Neuronal stem cell (in vitro differentiated cells): ENCODE measurements at places on chromosomes 1 and 21.

- no peak overlapping the region for H3K27ac ChIP-seq
- H3K4me3 ChIP-seq: no peak overlapping the region
- no peak for DNase-seq
- peaks cover 3% of the 10 kb centered on the region for H3K4me1 ChIP-seq
- no peaks in the 10 kb centered on the region for H3K27me3 ChIP-seq
Measured at GRCh38 chr21:39630191-39630591, 17.5 kb downstream of the B3GALT5 start.

DNA sequence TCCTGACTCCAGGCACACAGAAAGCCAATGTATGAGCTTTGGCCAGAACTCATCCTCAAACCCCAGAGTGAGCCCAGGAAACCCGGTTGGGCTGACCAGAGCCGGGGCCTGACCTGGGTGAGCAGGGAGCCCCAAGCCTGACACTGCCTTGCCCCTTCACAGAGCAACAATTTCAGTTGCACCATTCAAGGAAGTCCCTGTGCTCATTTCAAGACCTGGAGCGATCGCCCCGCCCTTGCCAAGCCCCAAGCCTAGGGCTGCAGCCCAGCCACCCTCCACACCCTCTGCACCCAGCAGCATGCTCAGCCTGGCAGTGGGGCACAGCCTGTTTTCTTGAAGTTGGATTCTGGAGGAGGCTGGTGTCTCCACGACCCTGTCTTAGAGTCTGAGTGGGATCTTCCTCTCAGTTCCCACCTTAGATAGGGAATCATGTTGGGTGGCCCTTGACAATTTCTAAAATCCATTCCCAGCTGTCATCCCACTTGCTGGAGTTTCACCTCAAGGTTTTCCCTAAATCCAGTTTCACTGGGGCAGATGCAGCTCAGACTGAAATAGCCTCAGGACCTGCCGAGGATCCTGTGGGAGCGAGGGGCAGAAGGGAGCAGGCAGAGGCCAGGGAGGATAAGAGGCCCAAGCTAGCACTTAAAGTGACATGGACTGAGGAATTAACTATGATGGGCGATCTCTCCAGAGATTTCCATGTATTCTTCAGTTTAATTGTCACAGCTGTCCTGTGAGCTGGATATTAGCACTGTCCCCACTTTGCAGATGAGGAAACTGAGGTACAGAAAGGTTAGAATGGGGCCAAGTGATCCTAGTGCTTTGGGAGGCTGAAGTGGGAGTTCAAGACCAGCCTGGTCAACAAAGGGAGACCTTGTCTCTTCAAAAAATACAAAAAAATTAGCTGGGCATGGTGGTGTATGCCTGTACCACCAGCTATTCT lies 2.5 kb downstream of the NBL1 start:
- no peaks in the 10 kb centered on the region for H3K36me3 ChIP-seq
- no peak for DNase-seq
- H3K4me3 ChIP-seq: no peak overlapping the region
- H3K27me3 ChIP-seq: peaks cover 3% of the 10 kb centered on the region
- no peak overlapping the region for H3K27ac ChIP-seq
- H3K4me1 ChIP-seq: peaks cover 8% of the 10 kb centered on the region

DNA sequence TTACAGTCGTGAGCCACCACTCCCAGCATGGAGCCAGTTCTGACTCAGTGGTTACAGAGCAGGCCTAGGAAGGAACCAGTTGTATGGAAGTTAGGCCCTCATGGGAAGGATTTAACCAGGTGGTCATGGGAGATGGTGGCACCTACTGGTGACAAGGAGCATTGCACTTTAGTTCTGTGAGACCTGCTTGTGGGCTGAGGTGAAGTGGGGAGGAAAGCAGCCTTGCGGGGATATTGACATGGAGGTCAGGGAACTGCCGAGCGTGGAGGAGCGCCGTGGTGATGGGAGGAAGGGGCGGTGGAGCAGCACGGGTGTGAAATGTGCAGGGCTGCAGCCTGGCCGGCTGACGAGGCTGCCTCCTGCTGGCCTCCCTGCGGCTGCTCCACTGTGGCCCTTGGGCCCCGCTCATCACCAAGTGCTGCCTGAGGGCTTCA lies 100.4 kb downstream of the GALNT2 start:
- H3K4me3 ChIP-seq: peak overlapping the region; percentile 41
- H3K27ac ChIP-seq: no peak overlapping the region
- no peaks in the 10 kb centered on the region for H3K36me3 ChIP-seq
- H3K27me3 ChIP-seq: no peaks in the 10 kb centered on the region
- DNase-seq: no peak

- no peaks in the 10 kb centered on the region for H3K27me3 ChIP-seq
- no peak overlapping the region for H3K27ac ChIP-seq
- H3K4me1 ChIP-seq: no peaks in the 10 kb centered on the region
- H3K4me3 ChIP-seq: no peak overlapping the region
- DNase-seq: no peak
- H3K36me3 ChIP-seq: no peaks in the 10 kb centered on the region
Measured at GRCh38 chr21:15908187-15908586, 178.4 kb downstream of the USP25 start.

GRCh38 chr1:16351456-16351993 lies 755 bp downstream of the FBXO42 start:
- H3K4me1 ChIP-seq: peaks cover 7% of the 10 kb centered on the region
- no peak for DNase-seq
- H3K27me3 ChIP-seq: no peaks in the 10 kb centered on the region
- no peaks in the 10 kb centered on the region for H3K36me3 ChIP-seq
- peak overlapping the region; percentile 93 for H3K4me3 ChIP-seq
- H3K27ac ChIP-seq: peak overlapping the region; percentile 76

- no peak overlapping the region for H3K4me3 ChIP-seq
- H3K27ac ChIP-seq: no peak overlapping the region
- DNase-seq: no peak
- no peaks in the 10 kb centered on the region for H3K27me3 ChIP-seq
- no peaks in the 10 kb centered on the region for H3K36me3 ChIP-seq
Measured at GRCh38 chr1:83060221-83060620, 938.7 kb downstream of the TTLL7 start.

- H3K4me3 ChIP-seq: no peak overlapping the region
- peaks cover 3% of the 10 kb centered on the region for H3K36me3 ChIP-seq
- no peak for DNase-seq
- H3K27me3 ChIP-seq: no peaks in the 10 kb centered on the region
Measured at GRCh38 chr1:53558739-53559315, 99.6 kb downstream of the DMRTB1 start.

DNA sequence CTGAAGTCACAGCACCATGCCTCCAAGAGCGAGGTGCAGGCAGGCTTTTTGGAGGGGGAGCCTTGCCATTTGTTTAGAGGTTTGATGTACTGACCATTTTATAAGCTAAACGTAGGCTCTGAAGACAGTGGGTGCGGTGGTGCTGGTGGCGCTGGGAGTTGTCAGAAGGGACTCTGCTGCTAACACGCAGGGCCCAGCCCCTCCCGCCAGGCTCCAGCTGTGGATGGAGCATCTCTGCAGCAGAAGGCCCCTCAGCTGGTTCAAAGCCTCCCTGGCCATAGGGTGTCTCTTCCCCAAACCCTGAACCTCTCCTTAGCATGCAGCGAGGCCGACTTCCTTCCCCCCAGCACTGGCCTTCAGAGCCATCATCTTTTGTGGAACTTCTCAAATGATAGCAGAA lies 105.3 kb downstream of the AJAP1 start:
- no peaks in the 10 kb centered on the region for H3K27me3 ChIP-seq
- no peak for DNase-seq
- H3K4me3 ChIP-seq: no peak overlapping the region
- H3K27ac ChIP-seq: no peak overlapping the region

DNA sequence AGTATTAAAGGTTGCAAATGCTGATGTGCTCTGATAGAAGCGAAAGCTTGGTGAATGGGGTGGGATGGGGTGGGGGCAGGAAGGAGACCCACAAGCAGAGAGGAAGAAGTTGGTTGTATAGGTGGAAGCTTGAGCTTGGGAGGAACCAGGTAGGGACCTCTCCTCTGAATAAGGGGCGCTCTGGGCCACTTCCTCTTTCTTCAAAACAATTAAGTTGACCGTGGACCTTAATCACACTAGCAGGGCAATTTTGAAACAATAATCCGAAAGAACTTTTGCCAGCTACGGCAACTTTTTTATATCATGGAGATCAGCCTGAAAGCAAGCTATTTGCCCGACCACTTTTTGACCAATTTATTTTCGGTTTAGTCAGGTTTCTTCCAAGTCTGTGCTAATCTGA lies 1.9 kb upstream of the DYRK1A start:
- DNase-seq: no peak
- H3K27me3 ChIP-seq: no peaks in the 10 kb centered on the region
- H3K27ac ChIP-seq: no peak overlapping the region
- no peaks in the 10 kb centered on the region for H3K36me3 ChIP-seq

DNA sequence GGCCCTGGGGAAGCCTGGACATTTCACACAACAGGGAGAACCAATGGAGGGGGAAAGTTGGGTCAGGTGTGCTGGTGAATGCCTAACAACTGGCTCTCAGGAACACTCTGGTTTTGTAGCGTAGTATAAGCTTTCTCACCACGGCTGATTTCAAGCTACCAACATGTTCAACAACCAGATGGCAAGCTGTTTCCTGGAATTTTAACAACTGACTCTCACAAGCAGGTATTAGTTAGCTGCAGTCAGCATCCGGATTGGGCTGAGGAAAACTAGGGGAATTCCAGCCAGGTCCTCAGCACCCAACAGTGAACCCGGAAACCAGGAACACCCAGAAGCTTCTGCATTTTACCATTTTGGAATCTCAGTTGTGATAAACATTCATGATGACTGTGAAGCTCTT lies 162.3 kb upstream of the CAMK1G start:
- peaks cover 29% of the 10 kb centered on the region for H3K4me1 ChIP-seq
- no peak overlapping the region for H3K27ac ChIP-seq
- DNase-seq: no peak
- H3K4me3 ChIP-seq: no peak overlapping the region
- H3K36me3 ChIP-seq: no peaks in the 10 kb centered on the region
- no peaks in the 10 kb centered on the region for H3K27me3 ChIP-seq

GRCh38 chr1:80827666-80828065 lies 973.1 kb upstream of the ADGRL2 start:
- H3K4me1 ChIP-seq: no peaks in the 10 kb centered on the region
- DNase-seq: no peak
- H3K27me3 ChIP-seq: no peaks in the 10 kb centered on the region
- no peak overlapping the region for H3K4me3 ChIP-seq
- H3K27ac ChIP-seq: no peak overlapping the region

- H3K27ac ChIP-seq: no peak overlapping the region
- peaks cover 25% of the 10 kb centered on the region for H3K4me1 ChIP-seq
- H3K4me3 ChIP-seq: peak overlapping the region; percentile 84
- H3K36me3 ChIP-seq: no peaks in the 10 kb centered on the region
Measured at GRCh38 chr1:160097151-160097910, 1.1 kb downstream of the IGSF8 start.

GRCh38 chr1:182059936-182060335 lies 1.6 kb downstream of the ZNF648 start:
- no peak overlapping the region for H3K4me3 ChIP-seq
- H3K27me3 ChIP-seq: peaks cover 9% of the 10 kb centered on the region
- no peaks in the 10 kb centered on the region for H3K36me3 ChIP-seq
- no peak for DNase-seq
- no peaks in the 10 kb centered on the region for H3K4me1 ChIP-seq

DNA sequence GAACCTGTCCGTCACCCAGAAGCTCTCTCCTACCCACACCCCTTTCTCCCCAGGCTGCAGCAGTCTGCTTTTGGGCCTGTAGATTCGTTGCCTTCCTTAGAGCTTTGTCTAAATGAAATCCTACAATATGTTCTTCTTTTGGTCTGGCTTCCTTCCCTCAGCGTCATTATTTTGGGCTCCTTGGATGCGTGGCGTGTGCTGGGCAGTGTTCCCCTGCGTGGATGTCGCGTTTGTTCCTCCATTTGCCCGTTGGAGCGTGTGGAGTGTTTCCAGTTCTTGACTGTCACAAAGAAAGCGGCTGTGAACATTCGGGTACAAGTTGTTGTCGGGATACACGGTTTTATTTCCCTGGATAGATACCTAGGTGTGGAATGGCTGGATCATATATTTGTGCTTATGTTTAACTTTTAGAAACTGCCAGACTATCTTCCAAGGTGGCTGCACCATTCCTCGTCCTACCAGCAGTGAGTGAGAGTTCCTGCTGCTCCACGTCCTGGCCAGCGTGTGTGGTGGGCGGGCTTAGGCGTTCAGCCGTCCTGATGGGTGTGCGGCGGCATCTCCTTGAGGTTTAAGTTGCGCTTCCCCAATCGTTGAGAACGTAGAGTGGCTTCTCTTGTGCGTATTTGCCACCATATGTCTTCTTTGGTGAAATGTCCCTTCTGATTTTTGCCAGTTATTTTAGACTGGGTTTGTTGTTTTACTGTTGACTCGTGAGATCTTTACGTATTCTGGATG lies 31.7 kb downstream of the SKI start:
- no peak overlapping the region for H3K27ac ChIP-seq
- no peaks in the 10 kb centered on the region for H3K36me3 ChIP-seq
- H3K4me3 ChIP-seq: no peak overlapping the region
- H3K27me3 ChIP-seq: no peaks in the 10 kb centered on the region
